DMS153 (cell line): ENCODE measurements at places on chromosomes 1 and 21.

DNA sequence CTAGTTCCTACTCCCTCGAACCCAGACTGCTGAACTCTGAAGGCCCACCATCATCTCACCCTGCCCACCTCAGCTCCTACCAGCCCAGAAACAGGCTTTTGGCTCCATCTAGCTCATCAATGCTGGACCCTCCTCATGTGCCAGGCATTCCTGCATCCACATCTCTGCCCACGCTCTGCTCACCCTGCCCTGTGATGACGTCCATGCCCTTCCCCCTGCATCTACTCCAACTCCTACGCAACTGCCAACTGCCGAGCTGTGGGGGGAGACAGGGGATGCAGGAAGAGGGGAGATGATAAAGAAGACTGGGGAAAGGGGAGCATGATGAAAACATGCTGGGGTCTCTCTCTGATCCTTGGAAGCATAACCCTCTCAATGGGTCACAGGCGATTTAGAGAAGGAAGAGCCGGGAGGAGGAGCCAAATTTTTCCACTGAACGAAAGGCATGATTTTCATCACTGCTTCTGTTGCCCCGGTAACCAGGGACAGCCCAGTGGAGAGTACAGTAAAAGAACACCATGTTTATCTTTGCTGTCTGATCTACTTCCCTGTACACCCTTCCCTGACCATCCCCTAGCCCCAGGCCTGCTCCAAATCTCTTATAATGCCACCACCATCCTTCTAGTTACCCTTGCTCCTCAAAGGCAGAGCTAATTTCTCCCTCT lies 44.3 kb downstream of the CD34 start:
- no peak for DNase-seq

DNA sequence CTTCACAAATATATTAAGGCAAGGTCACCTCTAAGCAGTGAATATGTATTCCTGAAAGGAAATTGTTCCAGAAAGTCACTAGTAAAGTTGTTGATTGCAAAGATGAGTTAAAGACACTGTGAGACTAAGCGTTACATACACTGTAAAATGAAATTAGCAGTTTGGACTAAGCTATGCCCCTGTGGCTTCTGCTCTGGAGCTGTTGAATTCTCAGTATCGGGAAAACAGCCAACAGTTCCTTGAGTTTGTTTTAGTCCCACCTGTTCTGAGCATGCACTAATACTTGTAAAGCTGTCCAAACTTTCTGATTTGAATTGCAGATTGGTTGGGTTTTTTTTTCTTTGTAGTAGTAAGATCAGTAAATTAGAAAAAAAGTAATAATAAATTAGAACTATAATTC lies 21.0 kb downstream of the ANGPTL1 start:
- no peak for DNase-seq

- DNase-seq, result no peak
Measured at GRCh38 chr1:36438715-36439114, 11.5 kb downstream of the OSCP1 start.

GRCh38 chr1:24555591-24556413 lies at the start of gene NCMAP:
NCMAP (plus strand) TSS chr1:24556087; CDS start chr1:24595431, 39,344 bp downstream.
- no peak for DNase-seq

GRCh38 chr1:70034403-70034802 lies 171.0 kb downstream of the LRRC40 start:
- peak; percentile 83 for DNase-seq

DNA sequence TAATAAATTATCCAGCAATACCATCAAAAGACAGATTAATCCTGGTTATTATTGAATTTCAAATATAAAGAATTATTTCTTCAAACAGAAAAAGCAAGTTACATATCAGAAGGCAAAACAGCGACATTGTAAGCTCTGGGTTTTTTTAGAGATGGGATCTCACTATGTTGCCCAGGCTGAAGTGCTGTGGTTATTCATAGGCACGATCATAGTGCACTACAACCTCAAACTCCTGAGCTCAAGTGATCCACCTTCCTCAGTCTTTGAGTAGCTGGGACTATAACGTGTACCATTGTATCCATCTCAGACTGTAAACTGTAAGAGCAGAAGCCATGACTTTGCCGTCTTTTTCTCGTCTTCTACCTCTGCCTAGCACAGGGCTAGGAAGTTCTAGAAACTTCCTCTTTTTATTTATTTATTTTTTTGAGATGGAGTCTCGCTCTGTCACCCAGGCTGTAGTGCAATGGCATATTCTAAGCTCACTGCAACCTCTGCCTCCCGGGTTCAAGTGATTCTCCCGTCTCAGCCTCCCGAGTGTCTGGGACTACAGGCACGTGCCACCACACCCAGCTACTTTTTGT lies 20.0 kb upstream of the GPX7 start:
- DNase-seq, result no peak

DNA sequence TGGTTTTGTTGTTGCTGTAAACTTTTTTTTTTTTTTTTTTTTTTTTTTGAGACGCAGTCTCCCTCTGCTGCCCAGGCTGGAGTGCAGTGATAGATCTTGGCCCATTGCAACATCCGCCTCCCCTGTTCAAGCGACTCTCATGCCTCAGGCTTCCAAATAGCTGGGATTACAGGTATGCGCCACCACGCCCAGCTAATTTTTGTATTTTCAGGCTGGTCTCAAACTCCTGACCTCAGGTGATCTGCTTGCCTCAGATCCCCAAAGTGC lies 78.9 kb upstream of the SLC45A1 start:
- peak; percentile 49 for DNase-seq

DNA sequence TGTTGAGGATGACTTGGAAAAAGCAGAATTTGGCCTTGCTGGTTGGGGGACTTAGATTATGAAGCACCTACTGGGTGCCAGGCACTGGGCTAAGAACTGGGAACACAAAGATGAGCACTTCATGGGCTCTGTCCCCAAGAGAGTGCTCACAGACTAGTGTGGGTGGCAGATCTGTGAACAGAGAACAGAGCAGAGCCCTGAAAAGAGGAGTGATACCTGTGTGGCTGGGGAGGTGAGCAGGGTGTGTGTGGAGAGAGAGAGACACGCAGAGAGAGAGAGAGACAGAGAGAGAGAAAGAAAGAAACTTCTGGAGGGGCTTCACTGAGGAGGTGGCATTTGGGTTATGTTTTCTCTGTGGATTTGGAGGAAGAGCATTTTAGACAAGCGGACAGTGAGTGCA lies 61.1 kb upstream of the PPP2R5A start:
- no peak for DNase-seq

GRCh38 chr1:159187647-159188374 lies 16.4 kb downstream of the CADM3 start:
- DNase-seq, result no peak

DNA sequence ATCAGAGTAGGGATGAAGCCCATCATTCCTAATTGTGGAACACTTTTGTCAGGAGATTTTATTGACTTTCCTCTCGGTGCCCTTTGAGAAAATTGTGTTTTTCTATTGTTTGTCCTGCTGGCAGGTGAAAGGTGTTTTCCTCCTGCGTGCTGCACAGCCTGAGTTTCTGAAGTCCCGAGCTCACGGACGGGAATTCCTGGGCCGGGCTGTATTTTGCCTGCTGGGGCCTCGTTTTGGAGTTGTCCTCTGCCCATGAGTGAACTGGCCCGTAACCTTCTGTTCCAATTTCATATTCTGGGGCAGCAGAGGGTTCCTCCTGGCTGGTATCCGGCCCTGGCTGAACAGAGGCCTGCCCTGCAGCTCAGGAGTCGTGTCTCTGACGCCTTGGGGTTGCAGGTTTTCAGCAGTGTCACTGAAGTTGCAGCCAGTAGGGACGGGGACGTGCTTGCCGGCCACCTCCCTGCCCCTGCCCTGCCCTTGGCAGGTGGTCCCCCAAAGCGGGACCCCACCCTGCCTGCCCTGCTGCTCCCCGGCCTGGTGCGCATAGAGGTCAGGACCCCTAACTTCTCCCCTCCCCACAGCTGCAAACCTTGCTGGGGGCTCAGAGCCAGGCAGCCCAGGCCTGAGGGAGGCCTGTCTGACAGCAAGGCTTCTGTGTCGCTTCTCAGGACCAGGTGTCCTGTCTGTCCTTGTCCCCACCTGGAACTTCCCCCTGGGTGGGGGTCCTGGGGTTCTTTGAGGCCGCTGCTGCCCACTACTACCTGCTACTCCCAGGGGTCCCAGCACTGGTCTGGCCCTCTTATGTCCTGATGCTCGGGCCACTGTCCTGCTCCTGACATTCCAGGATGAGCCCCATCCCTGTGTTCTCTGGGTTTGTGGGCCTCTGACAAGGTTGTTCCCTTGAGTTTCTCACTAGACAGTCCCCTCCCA lies 49.0 kb downstream of the SLX9 start:
- DNase-seq, result no peak

DNA sequence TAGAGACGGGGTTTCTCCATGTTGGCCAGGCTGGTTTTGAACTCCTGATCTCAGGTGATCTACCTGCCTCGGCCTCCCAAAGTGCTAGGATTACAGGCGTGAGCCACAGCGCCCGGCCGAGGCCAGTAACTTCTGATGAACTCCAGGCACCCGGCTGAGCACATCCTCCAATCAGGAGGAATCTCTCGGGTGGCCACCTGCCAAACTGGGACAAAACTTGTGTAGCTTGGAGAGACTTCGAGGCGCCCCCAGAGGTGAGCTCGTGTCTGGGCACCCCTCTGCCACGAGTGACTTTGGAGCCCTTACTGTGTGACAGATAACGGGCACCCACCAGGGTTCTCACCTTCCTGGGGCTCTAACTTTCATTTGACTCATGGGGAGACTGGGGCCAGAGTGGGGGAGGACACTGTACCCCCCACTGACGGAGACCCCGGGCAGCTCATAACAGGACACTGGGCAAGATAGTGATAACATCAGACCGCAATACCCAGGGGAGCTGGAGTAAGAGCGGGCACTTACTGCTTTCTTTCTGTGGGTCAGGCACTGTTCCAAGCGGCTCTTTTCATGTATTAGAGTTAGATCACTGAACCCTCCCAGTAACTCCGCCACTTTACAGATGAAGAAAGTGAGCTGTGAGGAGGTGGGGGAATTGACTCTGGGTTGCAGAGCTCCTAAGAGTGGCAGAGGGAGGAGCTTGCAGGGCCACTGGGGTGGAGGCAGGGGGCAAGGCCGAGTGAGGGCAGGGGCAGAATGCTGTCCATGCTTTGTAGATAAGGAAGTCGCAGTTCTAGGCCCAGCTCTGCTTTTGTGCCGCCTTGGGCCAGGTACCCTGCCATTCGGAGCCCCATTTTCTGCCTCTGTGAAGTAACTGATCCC lies 1.9 kb upstream of the PADI2 start:
- DNase-seq, result no peak

- DNase-seq, result no peak
Measured at GRCh38 chr1:160605205-160605604, 25.9 kb upstream of the CD84 start.

GRCh38 chr1:59229138-59229537 lies 67.8 kb upstream of the FGGY start:
- DNase-seq, result no peak

GRCh38 chr21:42819861-42820615 lies 59.3 kb downstream of the WDR4 start:
- no peak for DNase-seq

- DNase-seq, result no peak
Measured at GRCh38 chr1:67766141-67766978, 66.9 kb downstream of the GNG12 start.

DNA sequence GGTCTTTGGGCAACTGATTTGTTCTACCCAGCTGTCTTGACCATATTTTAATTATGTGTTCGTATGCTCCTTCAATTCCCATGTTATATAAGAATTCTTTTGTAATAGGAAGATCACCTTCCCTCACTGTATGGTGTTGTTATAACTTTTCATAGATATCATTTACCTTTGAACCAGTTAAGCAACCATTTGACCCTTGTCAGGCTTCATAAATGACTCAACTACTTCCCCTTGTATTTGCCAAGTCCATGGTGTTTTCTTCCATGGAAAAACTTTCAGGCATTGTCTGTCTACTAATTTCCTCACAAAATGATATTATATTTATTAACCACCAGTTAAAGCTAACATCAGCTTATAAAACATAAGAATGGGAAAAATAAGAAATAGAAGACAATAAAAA lies 5.1 kb downstream of the BPNT1 start:
- DNase-seq, result no peak

DNA sequence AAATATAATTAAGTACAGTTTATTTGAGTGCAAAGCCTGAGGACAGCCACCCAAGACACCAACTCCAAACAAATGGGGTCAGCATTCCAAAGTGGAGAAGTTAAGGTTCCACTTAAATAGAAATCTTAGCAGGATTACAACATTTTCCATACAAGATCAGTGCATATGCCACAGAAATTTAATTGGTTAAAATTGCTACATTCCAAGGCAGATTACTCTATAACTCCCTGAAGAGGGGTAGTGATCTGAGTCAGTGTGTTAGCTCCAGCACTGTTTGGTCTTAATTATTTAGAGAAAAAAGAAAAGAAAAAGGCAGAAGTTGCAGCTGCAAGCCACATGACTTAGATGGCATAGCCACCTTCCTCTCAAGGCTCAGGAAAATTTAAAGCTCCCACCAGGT lies 297.5 kb downstream of the HHIPL2 start:
- no peak for DNase-seq

DNA sequence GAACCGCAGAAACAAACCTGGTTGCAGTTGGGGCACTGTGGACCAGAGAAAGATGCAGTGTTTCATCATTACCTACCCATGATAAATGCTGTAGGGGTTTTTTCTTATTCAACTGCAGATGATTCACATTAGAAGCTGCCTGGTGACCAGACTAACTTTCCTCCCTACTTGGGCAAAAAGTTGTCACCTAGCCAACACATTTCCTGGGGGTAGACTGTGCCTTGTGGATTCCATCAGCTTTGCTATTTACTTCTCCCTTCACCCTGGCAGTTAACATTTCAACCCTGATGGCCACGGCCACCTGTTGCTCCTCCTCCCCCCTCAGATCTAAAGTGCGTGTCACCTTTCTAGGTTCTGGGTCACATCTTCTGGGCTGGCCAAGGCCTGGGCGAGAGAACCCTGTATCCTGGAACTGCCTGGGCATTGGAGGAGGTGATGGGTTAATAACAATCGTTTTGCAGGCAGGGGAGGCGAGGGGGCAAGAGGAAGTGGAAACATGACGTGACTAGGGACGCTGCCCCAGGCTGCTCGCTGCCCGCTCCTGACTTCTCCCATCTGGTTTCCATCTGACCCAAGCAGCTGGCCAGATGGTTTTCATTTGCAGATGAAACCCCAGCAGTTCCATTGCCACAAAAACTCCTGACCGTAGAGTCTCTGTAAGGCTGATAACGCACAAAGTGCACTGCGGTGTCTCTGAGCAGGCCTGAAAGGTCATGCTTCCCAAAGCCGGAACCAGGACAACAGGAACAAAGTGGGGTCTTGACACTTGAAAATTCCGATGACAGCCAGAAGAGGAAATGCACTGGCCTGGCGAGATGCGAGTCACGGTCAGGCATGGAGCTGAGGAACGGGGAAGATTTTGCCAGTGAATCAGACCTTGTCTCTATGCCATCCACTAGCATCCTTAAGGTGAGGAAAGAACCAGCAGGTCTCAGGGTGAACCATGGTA lies 36.6 kb downstream of the CAPZB start:
- DNase-seq, result no peak

- DNase-seq, result no peak
Measured at GRCh38 chr1:30670240-30671060, 52.9 kb downstream of the MATN1 start.

- no peak for DNase-seq
Measured at GRCh38 chr1:243927381-243927780, 77.3 kb upstream of the AKT3 start.
